Cerebellar nuclear complex (tissue), 1 donor: ENCODE measurements at places on chromosomes 4 and X.

GRCh38 chr4:13907255-13907751, 279.8 kb upstream of the BOD1L1 start:
- DNase-seq: no peak

DNA sequence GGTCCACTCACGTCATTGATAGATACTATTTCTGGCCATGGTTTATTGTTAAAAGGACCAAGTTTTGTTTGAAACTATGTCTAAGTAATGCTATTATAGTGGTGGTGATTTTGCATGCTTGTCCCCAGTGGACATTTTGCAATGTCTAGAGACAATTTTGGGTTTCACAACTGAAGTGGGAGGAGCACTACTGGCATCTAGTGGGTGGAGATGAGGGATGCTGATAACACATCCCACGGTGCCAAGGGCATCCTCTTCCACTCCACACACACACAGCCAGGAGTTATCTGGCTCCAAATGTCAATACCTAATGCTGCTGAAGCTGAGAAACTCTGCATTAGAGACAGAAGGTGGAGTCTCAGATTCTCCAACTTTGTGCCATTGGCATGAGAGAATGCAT, 131.2 kb downstream of the FRMPD4 start:
- no peak for DNase-seq

GRCh38 chr4:184750926-184751584, 17.2 kb upstream of the CENPU start:
- DNase-seq: no peak

DNA sequence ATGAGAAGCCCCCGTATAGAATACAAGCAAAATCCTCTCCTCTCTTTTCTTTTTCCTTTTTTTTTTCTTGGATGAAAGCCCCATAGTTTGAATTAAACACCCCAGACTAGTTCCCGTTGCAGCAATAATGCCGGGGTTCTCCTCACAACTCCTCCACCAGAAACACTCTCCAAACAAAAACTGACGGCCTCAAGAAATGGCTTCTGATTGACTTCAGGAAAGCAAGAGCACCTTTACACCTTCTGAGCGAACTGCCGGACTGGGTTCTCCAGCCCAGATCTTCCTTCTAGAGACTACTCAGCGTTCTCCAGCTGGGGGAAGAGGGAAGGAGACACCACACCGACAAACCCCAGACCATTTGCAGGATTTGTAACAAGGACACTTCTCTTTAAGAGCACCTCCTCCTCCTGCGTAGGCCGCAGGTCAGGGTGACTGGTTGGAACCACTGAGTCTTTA, 4.0 kb downstream of the HAND2 start:
- DNase-seq: no peak
